Activated naive CD8-positive, alpha-beta T cell treated with anti-CD3 and anti-CD28 coated beads, Interleukin-2, amount 50 U/mL, for 16 hours (primary cell): ENCODE measurements at places on chromosomes 11 and 22.

DNA sequence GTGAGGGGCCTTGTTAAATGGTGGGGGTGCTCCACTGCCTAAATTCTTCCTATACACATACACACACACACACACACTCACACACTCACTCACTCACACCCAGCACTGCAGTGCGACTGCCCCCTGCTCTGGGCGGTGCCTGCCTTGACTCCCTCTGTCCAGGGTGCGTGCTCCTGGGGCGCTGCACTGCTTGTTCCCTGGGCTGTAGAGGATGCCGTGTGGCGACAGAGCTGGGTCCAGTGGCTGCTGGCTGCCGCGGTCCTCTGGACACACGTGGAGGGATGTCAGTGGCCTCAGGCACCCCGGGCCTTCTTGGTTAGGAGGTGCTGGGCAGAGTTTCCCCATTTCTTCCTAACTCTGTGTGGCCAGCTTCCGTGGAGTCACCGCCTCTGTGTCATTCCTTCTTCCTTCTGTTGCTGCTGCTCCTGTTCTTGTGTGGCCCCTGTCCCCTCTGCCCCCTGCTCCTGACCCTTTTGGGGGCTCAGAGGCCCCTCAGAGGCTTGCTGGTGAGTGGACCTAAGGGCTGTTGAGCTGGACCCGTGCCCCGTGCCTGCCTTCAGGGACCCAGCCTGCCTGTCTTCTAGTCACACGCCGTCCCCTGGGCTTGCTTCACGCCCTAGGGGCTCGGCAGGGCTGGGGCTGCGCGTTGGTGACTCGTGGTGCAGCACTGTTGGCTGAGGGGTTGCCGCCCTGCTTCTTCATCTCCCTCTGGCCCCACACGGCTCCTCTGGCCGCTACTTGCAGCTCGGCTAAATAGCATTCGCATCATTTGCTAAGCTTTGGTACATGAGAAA is 147.0 kb downstream of the TBC1D22A start:
- DNase-seq: no peak

DNA sequence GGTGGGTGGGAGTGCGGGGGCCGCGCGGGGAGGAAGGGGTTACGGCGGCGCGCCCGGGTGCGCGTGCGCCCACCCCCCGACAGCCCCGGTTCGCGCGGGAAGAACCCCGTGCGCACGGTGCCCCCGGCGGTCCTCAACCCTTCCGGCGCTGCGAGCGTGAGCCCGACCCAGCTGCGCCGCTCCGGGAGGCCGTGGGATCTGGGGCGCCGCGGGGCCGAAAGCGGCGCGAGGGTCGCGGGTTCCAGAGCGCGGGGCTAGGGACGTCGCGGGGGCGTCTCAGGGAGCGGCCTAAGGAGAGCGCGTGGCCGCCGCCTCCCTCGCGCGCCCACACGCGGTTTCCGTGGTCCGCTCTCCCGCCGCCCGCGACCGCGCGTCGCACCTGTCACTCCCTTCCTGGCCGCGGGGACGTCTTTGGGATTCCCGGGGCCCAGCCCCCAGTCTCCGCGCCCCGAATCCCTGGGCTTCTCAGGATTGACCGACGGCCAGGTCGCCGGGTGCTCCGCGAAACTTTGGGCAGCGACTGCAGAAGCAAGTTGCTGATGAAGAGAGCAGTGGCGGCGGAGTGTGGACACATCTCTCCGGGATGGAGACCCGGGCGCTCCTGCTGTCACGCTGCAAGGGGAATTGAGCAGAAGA is 582 bp downstream of the SREBF2 start:
- no peak for DNase-seq

DNA sequence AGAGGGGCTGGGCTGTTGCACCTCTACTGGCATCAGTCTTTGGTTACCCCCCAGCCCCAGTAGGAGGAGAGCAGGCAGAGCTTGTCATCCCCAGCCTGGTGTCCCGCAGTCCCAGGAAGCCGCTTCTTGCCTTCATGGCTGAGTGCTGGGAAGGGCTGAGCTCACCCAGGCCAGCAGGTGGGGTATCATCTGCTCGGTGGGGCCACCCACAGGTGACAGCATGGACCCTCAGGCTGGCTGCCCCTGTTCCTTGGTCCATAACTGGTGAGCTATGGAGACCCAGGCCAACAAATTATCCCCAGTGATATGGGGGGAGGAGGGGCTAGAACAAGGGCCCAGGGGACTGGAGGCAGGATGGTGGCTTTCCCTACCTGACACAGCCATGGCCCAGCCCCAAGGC is 6.5 kb upstream of the RHOD start:
- DNase-seq: no peak

DNA sequence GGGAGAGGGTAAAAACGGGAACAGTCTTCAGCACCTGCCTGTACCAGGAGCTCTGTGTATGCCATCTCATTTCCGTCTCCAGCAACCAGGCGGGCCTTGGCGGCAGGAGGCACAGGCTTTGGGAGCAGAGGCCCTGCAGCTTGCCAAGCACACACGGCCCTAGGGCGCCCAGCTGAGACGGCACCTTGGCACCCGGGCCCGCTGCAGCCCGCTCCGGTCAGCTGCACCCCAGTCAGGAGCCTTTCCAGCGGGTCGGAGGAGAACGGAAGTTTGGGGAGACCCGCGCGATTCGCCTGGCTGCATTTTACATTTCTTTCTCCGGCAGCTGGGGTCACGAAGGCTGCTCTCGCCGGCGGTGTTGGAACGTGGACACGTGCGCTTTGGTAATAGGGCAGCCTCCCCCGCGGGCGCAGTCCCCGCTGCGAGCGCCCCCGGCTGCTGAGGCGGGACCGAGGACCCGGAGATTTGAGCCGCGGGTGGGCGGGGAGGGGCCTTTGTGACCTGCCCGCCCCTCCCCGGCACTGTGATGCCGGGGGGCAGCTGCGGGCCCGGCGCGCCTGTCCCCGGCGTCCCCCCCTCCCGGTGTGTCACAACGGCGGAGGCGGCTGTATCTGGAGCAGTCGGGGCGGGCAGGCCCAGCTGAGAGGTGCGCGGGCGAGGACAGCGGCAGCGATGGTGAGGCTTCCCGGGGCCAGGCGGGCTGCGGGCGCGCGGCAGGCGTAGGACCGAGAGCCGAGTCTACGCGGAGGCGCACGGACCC is at the start of gene TUBA8:
Gene TUBA8, plus strand, starts transcription at position 616 of the 760 bp plus-strand sequence. Its CDS starts 57 bp downstream, at position 673.
- no peak for DNase-seq

GRCh38 chr11:69516526-69516925 is 35.1 kb downstream of the LINC01488 start:
- no peak for DNase-seq

GRCh38 chr11:79170321-79170720 is 270.5 kb downstream of the TENM4 start:
- no peak for DNase-seq
